Stimulated activated CD8-positive, alpha-beta memory T cell treated with anti-CD3 and anti-CD28 coated beads, Interleukin-7, amount 100 ng/mL, for 1 hour (primary cell): ENCODE measurements at places on chromosomes 2 and 18.
A peak's percentile ranks its signal among the peaks of the same experiment; 100 is the strongest.

- DNase-seq = no peak
Observed at GRCh38 chr2:47499621-47500309, 96.8 kb downstream of the MSH2 start.

DNA sequence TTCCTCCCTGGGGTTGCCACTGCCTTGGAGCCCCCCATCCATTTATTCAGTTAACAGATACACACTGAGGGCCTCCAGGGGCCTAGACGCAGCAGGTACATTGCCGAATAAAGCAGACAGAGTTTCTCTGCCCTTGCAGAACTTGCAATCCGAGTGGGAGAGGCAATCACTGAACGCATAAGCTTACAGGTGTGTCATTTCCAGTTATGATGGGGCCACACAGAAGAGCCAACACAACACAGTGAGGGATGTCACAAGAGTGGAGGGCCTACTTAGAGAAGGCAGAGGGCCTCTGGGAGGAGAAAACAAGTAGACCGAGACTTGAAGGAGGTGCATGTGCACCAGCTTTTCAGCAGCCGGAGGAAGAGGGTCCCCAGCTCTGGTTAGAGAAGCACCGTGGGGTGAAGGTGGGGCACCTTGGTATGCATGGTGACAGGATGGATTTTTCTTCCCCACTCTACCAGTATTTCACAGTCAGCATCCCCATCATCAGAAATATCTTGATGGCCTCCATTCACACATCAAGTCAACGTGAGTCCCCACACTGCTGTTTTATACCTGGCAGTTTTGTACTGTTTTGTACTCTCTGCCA is 150.9 kb downstream of the SMAD7 start:
- no peak for DNase-seq

DNA sequence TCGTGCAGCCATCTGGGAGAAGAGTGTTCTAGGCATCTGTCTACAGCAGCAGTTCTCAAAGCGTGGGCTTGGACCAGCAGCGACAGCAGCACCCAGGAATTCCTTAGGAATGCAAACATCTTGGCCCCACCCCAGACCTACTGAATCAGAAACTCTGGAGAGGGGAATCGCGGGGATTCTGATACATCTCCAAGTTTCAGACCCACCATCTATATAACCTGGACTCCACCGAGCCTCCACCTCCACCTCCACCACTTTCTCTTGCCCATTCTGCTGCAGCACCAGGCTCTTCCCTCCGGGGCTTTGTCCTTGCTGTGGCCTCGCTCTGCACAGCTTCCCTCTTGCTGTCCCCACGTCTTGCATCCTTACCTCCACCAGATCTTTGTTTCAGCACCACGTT is 256.4 kb downstream of the BCL2 start:
- DNase-seq = no peak

GRCh38 chr2:144950899-144951560 is 431.1 kb upstream of the ZEB2 start:
- no peak for DNase-seq

DNA sequence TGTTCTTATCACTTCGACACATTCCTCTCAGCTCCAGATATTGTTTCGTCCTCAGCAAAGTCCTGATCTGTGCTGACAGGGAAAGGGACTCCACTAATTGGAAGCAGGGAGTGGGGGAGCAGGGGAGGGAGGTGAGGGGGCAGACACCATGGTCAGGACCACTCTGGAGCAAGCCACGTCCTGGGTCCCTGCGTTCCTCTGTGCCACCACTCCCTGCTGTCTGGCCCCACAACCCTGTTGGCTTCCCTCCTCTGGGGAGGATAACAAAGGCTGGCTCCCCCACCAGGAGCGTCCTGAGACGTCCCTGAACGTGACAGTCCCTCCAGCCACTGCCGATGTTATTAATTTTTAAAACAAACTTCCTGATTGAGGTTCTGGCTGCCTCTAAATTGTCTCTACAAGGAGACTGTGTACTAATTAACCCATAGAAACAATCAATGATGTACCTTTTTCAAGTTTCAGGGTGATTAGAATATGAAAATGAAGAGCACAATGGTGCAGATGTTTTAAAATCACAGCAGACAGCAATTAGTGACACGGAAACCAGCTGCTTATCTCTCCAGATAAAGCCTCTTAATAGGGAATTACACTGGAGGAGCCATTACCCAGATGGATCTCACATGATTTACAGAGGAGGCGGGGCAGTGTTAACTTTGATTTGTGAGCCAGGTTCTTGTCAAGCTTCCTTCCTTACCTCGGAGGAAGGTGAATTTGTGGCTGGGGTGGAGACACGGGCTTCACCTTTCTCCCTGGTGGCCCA is 257.5 kb downstream of the SETBP1 start:
- DNase-seq = no peak

GRCh38 chr2:198254536-198255090 is 450.2 kb downstream of the PLCL1 start:
- no peak for DNase-seq

DNA sequence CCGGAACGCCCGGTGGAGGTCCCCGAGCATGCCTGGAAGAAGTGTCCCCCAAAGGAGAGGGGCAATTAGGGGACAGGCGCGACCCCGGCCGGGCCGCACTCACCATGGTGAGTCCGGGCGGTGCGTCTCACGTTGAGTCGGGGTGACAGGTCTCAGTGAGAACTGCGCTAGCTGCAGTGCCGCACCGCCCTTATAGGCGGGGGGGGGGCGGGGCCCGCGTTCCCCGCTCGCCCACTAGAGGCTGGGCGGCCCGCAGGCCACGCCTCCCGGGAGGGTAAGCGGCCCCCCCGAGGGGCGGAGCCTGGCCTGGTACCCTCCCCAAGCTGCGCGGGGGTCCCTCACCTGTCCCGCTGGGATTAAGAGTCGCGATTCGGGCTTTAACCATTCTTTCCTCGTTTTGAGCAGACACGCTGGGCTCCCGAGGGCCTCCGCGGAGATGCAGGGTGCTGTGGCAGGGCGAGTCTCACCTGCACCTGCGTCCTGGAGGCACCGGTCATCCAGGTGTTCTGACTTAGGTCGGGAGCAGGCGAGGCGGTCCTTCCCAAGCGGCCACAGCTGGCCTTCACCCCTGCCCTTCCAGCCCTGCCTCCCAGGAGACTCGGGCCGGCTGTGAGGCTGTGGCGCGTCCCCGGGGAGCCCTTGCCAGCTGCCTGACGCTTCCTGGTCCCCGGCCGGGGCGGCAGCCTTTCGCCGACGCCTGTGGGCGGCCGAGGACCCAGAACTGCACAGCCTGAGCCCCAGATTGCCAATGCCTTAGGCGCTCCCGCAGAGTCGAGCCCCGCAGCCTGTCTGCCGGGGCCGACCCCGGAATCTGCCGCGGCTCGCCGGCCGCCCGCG is at the start of gene TUBA4A:
TSS of gene TUBA4A (minus strand) at position 166 of the 837 bp plus-strand sequence. CDS start at position 106, 60 bp downstream.
- DNase-seq = peak; percentile 84

GRCh38 chr2:168060986-168061750 is 186.2 kb downstream of the STK39 start:
- DNase-seq = no peak

DNA sequence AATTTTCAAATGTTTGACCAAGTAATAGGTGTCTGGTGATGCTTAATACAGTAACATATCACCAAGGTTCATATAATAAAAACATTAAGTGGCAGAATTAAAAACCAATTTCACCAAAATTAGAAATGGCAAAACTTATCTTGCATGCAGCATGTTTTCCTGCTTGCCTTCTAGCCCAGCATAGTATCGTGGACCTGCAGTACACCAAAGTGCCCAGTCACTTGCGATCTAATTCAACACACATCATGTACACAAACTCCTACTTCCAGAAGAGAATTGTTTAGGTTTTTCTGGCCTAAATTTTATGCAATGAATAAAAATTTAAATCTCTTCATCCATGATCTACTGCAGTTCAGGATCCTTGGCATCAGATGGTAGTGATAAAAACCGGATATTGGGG is 28.9 kb downstream of the LPIN2 start:
- no peak for DNase-seq

DNA sequence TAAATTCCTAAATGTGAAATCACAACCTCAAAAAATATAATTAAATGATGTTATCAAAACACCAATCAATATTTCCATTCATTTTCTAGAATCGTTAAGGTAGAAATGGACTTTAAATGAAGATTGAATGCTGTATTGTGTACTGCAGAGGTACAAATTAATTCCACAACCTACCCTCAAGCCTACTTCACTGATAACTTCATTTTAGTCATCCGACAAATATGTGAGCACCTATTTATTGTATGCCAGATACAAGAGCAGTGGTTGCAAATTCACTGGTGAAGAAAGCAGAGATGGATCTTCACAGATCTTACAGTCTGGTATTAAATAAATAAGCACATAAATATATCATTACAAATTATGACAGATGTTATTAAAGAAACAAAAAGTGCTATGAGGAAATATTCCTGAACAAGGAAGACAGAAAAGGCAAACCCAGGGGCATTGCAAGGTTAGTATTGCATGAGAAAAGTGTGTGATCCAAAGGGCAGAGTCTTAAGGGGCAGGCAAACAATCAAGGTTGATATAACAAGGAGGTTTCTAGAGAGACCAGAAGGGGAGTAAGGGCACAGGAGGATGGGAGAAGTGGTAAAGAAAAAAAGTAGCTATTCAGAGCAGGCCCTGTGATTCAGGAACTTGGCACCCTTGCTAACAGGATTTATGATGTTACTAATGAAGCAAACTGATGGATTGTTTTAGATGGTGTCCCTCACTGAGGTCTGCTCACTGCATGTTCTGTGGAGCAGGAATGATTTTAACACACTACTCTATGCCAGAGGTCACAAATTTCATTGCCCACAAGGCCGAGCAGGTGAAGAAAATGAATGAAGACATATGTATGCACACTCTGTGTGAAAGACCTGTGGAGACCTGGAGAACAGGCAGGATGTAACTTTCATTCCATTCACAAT is 128.0 kb upstream of the CCDC150 start:
- no peak for DNase-seq

GRCh38 chr2:140882671-140883620 is 1247.9 kb downstream of the LRP1B start:
- no peak for DNase-seq

DNA sequence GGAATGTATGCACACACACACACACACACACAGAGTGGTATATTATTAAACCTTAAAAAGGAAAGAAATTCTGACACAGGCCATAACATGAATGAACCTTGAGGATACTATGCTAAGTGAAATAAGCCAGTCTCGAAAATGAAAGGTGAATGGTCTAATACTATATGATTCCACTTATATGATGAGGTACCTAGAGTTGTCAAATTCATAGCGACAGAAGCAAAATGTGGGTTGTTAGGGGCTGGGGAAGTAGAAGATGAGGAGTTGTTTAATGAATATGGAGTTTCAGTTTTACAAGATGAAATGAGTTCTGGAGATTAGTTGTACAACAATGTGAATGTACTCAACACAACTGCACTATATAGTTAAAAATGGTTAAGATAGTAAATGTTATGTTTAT is 118.1 kb downstream of the ABCA12 start:
- DNase-seq = no peak

- DNase-seq = no peak
Observed at GRCh38 chr2:238793306-238793705, 54.6 kb upstream of the TWIST2 start.

- no peak for DNase-seq
Observed at GRCh38 chr2:55511508-55512124, 7.9 kb upstream of the CFAP36 start.

- DNase-seq = no peak
Observed at GRCh38 chr18:21167641-21168377, 56.2 kb upstream of the ROCK1 start.

- DNase-seq = no peak
Observed at GRCh38 chr2:157898591-157898996, 22.5 kb upstream of the ACVR1 start.

GRCh38 chr2:161905389-161906046 is 168.5 kb downstream of the DPP4 start:
- no peak for DNase-seq

DNA sequence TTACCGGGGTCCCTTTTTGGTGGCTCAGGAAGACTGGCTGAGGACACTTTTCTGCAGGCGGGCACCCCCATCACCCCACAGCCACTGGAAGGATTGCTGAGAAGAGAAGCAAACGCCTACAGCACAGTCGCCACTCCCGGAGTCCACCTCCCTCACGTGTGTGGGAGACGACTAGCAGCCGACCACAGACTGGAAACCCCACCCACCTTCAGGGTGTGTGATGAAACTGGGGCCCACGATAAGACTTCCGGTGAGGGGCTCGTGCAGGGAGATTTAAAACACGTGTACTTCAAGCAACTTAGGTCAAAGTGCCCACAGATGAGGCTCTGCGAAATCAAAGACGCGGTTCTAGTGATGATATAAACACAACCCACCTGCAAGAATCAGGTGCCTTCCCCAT is 26.3 kb downstream of the MBP start:
- DNase-seq = peak; percentile 60

DNA sequence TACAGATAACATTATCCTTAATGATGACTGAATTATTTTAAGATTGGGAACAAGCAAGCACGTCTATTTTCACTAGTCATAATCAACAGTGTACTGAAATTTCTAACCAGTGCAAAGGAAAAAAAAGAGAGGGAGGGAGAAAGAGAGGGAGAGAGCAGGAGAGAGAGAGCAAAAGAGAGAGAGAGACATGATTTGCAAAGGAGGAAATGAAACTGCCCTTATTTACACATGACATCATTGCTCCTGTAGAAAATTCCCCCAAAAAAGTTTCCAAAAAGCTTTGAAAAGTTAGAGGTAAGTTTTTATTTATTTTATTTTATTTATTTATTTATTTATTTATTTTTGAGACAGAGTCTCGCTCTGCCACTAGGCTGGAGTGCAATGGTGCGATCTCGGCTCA is 355.3 kb upstream of the CELF4 start:
- DNase-seq = no peak

- no peak for DNase-seq
Observed at GRCh38 chr2:60470340-60470739, 83.1 kb downstream of the BCL11A start.

DNA sequence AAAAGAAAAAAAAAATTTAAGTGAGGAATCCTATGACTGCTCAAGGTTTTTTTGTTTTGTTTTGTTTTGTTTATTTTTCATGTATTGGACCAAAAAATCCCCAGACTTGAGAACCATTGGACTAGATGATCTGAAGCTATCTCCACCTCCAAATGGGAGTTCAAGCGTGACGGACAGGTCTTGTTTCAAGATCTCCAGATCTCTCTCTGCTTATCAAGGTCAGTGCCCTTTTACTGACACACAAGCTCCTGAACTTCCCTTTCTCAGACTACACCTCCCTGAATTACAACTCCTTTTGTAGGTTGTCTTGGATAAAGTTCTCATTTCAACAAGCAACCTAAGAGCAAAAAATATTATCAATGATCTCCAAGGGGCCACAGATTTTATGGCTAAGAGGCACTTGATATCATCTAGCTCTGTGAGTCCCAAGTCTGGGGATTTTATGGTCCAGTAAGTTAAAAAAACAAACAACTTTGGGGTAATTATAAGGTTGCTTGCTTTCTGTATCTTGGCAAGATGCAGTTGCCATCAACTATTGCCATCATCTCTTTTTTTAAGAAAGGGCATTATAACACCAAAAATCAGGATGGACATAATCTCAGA is 396.0 kb upstream of the ATP5MC3 start:
- DNase-seq = no peak
